ENCODE measurements at places on chromosomes 13 and 19.
A peak's percentile ranks its signal among the peaks of the same experiment; 100 is the strongest.

GRCh38 chr13:23844132-23844531 lies 45.1 kb downstream of the MIPEP start:
- DNase-seq: no peak

GRCh38 chr13:98293103-98293502 lies 116.0 kb upstream of the RNF113B start:
- no peak for DNase-seq

GRCh38 chr19:15652559-15653278 lies 12.0 kb downstream of the CYP4F3 start:
- DNase-seq: no peak

- no peak for DNase-seq
Observed at GRCh38 chr13:112986470-112986869, 17.5 kb downstream of the MCF2L start.

DNA sequence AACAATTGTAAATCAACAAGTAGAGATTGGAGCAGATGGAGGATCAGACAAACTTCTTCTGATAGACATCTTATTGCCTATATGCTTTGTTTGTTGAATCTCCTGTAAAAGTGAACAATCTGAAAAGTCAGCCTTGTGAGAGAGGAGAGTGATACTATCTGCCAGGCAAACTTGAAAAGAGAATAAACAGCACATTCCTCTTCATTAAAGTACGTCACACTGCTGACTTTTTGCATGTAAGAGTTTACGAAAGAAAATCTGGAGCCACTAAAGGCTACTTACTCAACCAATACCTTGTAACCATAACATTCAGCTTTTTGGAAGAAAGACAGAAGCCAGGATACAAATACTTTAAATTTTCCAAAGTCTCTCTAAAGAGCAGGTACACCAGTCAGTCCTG lies 42.5 kb downstream of the EDNRB start:
- no peak for DNase-seq

- no peak for DNase-seq
Observed at GRCh38 chr13:35768073-35768472, 291.6 kb upstream of the MAB21L1 start.

GRCh38 chr19:681029-682019 lies 5.1 kb downstream of the FSTL3 start:
- no peak for DNase-seq

DNA sequence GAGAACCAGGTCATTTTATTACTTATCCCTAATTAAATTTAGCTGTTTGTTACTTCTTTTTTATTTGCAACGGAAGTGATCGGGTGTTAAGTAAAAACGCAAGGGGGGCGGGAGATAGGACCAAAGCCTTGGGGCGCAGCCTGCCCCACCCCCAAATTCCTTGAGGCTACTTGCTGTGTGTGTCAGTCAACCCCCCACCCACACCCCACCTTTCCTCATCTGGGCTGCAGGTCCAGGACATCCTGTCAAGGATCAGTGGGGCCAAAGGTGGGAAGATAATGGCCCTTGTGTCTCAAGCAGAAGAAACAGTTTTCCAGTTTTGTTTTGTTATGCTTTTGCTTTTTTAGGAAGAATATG lies 1.2 kb upstream of the FOXO1 start:
- no peak for DNase-seq

- peak; percentile 89 for DNase-seq
Observed at GRCh38 chr13:80341756-80342370, 937 bp upstream of the SPRY2 start.

- no peak for DNase-seq
Observed at GRCh38 chr19:46067691-46068090, 26.9 kb upstream of the IGFL4 start.

- DNase-seq: no peak
Observed at GRCh38 chr19:10624585-10624984, 768 bp upstream of the SLC44A2 start.

DNA sequence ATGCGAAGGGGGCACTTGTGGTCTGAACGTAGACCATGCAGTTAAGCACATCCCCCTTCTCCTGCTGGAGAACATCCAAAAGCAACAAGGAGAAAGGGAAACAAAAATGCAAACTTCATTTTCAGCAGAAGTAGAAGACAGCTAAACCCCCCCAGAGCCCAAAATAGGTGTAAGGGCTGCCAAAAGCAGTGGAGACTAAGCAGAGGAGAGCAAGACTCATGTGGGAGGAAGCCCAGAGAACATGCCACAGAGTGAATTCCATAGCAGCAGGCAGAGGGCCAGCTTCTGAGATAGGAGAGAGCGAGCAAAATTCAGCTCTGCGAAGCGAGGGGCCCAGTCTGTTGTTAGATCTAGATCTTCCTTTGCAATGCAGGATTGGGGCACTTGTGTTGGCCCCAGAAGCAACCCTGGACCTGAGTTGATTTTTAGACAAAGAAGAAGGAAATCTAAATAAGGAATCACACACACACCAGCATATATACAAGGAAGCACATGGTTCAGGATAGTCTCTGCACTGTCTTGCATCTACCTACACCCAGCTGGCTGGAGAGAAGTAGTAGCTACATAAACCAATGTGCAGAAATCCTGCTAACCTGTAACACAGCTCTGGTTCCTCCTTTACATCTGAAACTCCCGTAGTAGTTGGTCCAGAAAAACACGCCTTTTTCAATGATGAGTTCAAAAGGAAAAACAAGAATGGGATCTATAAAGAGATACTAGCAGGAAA lies 199.6 kb downstream of the SPRY2 start:
- DNase-seq: no peak
